Astrocyte (in vitro differentiated cells and primary cell): ENCODE measurements at places on chromosomes 4 and X.

DNA sequence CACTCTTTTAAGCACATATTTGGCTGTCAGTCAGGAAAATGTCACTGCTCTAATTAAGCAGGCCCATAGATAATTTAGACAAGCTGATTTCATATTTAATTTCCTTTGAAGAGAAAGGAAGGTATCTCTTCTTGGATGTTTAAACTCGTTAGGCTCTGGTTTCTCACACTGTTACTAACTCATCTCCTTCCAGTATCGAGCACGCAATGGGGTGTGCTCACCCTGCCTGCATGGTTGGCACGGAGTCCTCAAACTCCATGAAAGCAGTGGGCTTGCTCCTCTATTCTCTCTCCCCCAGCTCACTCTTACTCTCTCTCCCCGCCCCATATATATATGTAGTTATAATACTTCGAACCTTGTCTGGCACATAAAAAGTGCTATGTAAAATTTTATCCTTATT lies 76.9 kb downstream of the EGF start:
- no peak for DNase-seq

- DNase-seq = no peak
Measured at GRCh38 chr4:177099211-177099610, 210.5 kb upstream of the NEIL3 start.

- DNase-seq = peak; percentile 22
Measured at GRCh38 chrX:81120936-81121371, 80.8 kb downstream of the HMGN5 start.

- DNase-seq = no peak
Measured at GRCh38 chr4:72557021-72557420, 12.0 kb downstream of the ADAMTS3 start.

- no peak for DNase-seq
Measured at GRCh38 chrX:103651151-103651773, 22.5 kb downstream of the TCEAL1 start.

- DNase-seq = peak; percentile 79
Measured at GRCh38 chr4:5750052-5750945, 39.3 kb downstream of the EVC start.

GRCh38 chr4:97496298-97496873 lies 646.9 kb downstream of the STPG2 start:
- peak; percentile 26 for DNase-seq

DNA sequence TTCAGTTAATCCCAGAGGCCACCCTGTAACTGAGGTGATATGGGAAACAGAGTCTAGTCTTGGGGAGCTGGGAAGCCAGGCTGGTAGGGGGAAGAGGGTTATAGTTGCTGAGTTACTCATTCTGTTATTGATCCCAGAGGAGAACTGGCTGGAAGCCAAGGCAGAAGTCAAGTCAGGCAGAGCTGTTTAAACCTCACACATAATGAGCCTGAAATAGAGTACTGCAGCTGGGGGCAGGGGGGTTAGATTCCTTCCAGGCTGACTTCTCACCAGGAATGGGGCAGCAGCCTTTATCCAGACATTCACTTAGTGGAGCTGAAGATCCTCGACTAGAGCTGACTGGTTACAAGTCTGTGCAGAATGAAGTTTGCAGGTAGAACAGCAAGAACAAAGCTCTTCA lies 144.9 kb downstream of the C4orf33 start:
- DNase-seq = peak; percentile 11

GRCh38 chr4:109266236-109266635 lies 36.2 kb downstream of the COL25A1 start:
- DNase-seq = no peak

GRCh38 chr4:114464726-114465272 lies 133.8 kb upstream of the UGT8 start:
- peak; percentile 6 for DNase-seq

- DNase-seq = no peak
Measured at GRCh38 chr4:34309383-34309906, 1934.9 kb downstream of the ARAP2 start.

GRCh38 chr4:180394730-180395129 lies 1848.5 kb upstream of the TENM3 start:
- no peak for DNase-seq

- no peak for DNase-seq
Measured at GRCh38 chr4:128906581-128906980, 97.1 kb downstream of the JADE1 start.

GRCh38 chr4:41385481-41385880 lies 128.8 kb downstream of the UCHL1 start:
- no peak for DNase-seq

GRCh38 chr4:114076899-114077570 lies 97.6 kb upstream of the ARSJ start:
- peak; percentile 68 for DNase-seq

- DNase-seq = no peak
Measured at GRCh38 chrX:71183341-71183740, 38.7 kb downstream of the NLGN3 start.

DNA sequence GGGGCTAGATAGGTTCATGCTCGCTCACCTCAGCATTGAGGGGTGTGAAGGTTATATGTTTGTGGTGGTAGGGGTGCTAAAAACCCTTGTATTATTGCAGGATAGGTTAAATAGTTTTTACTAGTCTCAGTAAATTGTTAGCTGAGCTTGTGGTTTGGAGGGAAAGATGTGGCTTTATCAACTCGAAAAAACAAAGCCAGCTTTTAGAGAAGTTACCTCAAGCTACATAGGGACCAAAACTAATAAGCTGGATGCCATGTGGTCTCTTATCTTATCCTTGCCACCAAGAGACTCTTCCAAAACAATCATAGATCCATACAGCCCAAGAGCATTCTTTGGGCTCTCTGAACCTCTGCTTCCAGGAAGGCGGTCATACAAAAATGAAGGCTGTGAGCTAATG lies 29.2 kb downstream of the MSN start:
- DNase-seq = peak; percentile 57

GRCh38 chr4:101264512-101264911 lies 82.8 kb downstream of the PPP3CA start:
- DNase-seq = no peak

GRCh38 chr4:19214591-19215186 lies 1037.0 kb upstream of the SLIT2 start:
- DNase-seq = peak; percentile 28

- DNase-seq = no peak
Measured at GRCh38 chrX:148768296-148768695, 267.9 kb downstream of the AFF2 start.

GRCh38 chr4:67700116-67700737 lies 728 bp downstream of the UBA6 start:
- peak; percentile 25 for DNase-seq

- DNase-seq = no peak
Measured at GRCh38 chrX:148229801-148230303, 248.7 kb downstream of the FMR1NB start.

- DNase-seq = peak; percentile 9
Measured at GRCh38 chrX:11724122-11725017, 33.7 kb upstream of the MSL3 start.

GRCh38 chrX:154775419-154776349 lies 13.0 kb downstream of the DKC1 start:
- DNase-seq = no peak

- peak; percentile 84 for DNase-seq
Measured at GRCh38 chr4:27217261-27217769, 356.7 kb downstream of the STIM2 start.

- no peak for DNase-seq
Measured at GRCh38 chrX:38293741-38294140, 33.6 kb downstream of the RPGR start.

DNA sequence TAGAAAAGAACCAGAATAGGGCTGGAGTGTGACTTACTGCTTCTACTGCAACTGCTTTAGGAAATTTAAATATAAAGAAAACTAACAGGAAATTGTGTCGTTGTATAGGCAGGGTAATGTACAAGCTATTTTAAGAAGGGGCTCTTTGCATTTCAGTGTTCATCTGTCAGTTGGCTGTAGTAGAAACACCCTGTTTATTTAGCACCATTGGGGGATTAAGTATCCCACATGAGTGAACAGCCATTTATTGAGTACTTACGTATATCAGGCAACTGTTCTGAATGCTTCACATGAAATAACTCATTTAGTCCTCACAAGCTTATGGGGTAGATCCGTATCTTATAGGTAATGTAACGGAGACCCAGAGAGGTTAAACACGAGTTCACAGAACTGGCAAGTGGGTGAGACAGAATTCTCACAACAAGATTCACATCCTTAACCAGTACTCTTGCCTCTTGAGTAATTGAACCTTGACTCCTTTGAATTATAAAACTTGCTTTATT lies 23.9 kb downstream of the STIM2 start:
- no peak for DNase-seq

DNA sequence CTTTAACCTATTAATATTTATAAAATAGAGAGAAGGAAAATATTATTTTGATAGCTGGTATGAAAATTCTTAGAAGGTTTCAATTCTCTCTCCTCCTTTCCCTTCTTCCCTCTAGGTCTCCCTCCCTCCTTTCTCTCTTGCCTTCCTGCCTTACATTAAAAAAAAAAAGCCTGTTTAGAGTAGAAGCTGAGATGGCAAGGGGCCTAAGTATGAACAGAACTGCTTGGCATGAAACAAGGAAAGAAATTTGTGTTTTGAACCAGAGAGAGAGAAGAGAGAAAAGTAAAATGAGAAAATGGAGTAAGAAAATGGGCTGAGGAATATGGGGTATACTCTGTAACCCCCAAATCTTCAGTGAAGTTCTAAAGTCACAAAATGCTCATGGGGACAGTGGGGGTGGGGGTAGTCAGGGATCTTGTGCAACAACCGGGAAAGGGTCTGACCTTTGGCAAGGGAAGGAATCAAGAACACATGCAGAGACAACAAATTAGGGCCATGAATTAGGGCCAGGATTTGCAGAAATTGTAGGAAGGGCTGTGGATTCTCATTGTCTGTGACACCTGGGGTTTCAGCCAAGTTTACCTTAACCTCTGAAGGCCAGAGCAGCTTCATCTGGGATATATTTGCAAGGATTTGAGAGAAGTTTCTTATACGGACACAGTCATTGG lies 30.6 kb downstream of the SUPT20HL2 start:
- no peak for DNase-seq
